GM18507 (cell line): ENCODE measurements at places on chromosomes 13 and 19.

- DNase-seq = no peak
These were observed 75.7 kb downstream of the DPF1 start for GRCh38 chr19:38148337-38148736.

- DNase-seq = no peak
These were observed 5.6 kb downstream of the RPL36 start for GRCh38 chr19:5695649-5696195.

GRCh38 chr13:35332134-35332533, 144.4 kb downstream of the MAB21L1 start:
- no peak for DNase-seq

DNA sequence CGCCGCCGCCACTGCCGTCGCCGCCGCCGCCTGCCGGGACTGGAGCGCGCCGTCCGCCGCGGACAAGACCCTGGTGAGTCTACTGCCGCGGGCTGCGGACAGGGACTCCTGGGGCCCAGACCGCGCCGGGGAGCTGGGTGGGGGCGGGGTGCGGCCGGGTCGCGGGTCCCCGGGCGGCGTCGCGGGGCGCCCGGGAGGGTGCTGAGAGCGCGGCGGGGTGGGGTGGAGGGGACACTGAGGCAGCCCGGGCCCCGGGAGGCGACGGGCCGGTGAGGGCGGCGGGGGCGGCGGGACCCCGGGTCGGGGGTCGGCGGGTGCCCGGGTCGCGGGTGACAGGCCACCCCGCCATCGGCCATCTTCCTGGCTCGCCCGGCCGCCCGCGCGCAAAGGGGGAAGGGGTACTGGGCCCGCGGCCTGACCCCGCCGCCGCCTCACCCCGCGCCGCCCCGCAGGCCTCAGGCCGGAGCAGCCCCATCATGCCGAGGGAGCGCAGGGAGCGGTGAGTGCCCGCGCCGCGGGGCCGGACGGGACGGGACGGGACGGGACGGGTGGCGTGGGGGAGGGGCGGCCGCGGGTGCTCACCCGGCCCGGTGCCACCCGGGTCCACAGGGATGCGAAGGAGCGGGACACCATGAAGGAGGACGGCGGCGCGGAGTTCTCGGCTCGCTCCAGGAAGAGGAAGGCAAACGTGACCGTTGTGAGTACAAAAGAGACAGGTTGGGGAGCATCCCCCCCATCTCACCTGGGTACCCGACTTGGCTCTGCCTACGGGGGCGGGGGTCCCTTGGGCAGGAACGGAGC, 489 bp downstream of the CCNE1 start:
- no peak for DNase-seq

GRCh38 chr13:44093607-44094564, 214.2 kb downstream of the LACC1 start:
- no peak for DNase-seq

- no peak for DNase-seq
These were observed 48.1 kb downstream of the TNFRSF19 start for GRCh38 chr13:23618341-23618740.

- no peak for DNase-seq
These were observed 599 bp downstream of the ZNF331 start for GRCh38 chr19:53538378-53539109.

- DNase-seq = peak; percentile 22
These were observed 801 bp downstream of the KCTD12 start for GRCh38 chr13:76885203-76886004.

DNA sequence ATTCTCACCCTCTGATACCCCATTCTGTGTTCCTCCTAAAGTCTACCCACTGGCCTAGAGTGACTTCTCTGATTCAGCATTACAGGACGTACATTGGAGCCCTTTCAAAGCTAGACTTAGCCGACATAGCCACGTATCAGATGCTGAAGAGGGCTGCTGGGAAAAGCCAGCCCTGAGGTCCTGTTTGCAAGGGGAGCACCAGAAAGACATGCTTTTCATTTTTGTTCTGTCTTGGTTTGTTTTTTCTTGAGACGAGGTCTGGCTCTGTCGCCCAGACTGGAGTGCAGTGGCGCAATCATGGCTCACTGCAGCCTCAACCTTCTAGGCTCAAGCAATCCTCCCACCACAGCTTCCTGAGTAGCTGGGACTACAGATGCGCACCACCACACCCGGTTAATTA, 6.3 kb upstream of the ZSWIM4 start:
- no peak for DNase-seq

GRCh38 chr19:30855442-30855841, 483.3 kb downstream of the ZNF536 start:
- no peak for DNase-seq

DNA sequence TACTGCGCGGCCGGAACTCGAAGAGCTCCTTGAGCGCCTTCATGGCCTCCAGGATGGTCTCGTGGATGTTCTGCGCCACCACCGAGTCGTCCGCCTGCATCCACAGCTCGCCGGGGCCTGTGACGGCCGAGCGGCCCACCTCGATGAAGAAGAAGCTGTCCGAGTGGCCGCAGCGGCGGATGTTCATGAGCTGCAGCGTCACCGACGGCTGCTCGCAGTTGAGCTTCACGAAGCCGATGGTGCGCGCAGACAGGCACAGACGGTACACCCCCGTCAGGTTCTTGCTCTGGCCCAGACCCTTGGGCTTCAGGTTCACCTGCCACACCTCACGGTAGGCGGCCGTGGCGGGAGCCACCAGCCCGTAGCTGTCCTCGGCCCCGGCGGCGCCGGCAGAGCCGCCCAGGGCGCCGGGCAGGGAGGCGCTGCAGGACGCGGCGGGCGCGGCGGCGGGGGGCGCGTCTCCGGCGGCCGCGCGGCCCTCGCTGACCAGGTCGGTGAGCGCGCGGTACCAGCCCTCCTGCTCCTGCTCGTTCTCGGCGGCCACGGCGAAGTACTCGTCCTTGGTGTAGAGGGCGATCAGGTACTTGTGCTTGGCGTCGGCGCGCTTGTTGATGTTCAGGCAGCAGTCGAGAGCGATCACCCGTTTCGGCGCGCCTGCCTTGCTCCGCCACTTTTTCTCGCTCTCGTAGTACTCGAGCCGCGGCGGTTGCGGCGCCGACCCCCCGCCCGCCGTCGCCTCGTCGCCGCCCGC, 1.1 kb downstream of the IRS2 start:
- DNase-seq = no peak

- no peak for DNase-seq
These were observed 427 bp downstream of the PLPPR3 start for GRCh38 chr19:821231-821824.

GRCh38 chr13:46340011-46340410, 47.0 kb downstream of the RUBCNL start:
- no peak for DNase-seq

GRCh38 chr13:112683581-112683980, 6.3 kb upstream of the ATP11A start:
- DNase-seq = no peak

DNA sequence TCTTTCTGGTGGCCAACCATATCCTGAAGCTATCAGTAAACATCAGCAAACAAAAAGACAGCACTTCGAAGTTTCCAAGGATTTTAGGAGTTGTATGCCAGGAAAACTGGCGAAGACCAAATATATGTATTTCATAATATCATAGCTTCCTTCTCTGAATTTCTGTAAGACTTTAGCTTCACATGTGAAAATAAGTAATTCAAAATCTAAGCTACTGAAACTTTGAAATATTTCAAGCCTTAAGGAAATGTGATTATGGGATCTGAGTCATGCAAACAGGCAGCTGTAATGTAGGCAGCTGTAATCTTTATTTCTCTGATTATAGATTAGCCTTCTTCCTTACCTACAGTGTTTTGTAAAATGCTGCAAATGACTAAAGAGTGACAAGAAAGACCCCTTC, 70.7 kb upstream of the ANKRD10 start:
- DNase-seq = no peak

DNA sequence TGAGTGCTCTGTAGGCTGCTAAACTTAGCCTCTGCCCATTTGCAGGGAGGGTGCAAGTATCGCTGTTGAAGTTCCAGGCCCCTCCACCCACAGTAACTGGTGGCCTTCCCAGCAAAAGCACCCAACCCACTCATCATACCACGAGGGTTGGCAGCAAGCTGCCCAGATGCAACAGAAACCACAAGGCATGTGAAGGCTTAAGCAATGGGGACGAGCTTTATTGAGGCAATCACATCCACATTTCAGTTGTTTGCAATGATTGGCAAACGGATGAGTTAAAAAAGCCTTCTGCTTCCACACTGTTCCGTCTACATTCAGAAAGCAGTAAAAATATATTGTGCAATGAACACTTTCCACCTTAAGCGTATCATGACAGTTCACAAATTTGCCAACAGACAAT, 10.3 kb downstream of the GJB6 start:
- no peak for DNase-seq

GRCh38 chr13:95540888-95541287, 11.6 kb upstream of the CLDN10 start:
- no peak for DNase-seq

GRCh38 chr13:111401755-111402154, 81.3 kb downstream of the TEX29 start:
- DNase-seq = no peak

- DNase-seq = no peak
These were observed 42.4 kb upstream of the ZNF737 start for GRCh38 chr19:20607943-20608342.

GRCh38 chr13:22121146-22121739, 450.4 kb downstream of the FGF9 start:
- DNase-seq = no peak

DNA sequence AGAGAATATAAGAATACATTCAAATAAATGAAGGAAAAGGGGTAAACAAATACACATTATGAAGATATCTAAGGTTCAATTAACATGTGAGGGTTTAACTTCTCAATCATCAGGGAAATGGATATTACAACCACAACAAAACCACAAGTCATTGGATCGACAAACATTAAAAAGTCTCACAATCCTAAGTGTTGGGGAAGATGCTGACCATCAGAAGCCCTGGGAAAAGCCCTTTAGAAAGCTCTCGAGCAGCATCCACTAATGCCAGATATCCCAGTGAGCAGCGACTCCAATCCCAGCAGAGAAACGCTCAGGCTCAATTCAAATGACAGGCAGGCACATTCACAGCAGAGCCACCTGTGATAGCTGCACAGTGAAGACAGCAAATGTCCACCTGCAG, 3.1 kb downstream of the TPRX1 start:
- DNase-seq = no peak

DNA sequence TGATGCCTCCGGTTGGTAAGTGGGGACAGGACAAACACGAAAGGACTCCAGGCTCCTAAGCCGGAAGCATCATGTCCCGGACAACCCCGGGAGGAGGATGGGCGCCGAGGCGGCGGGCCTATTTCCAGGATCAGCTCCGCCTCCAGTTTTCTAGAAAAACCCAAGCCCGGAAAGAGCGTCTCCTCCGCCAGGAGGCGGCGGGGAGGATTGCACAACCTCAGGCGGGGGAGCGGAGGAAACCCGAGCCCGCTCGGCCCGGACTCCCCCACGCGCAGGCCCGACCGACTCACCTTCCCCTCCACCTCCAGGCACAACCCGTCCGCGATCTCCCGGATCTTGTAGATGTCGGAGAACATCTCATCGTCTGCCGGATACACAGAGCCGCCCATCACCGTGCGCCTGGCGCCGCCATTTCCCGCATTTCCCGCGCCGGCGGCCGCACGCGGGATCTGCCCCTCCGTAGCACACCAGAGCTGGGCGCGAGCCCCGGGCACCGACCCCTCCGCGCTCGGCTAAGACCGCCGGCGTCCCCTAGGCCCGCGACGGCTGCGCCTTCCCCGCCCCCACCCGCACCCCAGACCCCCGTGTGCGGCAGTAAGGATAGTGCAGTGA, 455 bp downstream of the TPT1 start:
- no peak for DNase-seq

DNA sequence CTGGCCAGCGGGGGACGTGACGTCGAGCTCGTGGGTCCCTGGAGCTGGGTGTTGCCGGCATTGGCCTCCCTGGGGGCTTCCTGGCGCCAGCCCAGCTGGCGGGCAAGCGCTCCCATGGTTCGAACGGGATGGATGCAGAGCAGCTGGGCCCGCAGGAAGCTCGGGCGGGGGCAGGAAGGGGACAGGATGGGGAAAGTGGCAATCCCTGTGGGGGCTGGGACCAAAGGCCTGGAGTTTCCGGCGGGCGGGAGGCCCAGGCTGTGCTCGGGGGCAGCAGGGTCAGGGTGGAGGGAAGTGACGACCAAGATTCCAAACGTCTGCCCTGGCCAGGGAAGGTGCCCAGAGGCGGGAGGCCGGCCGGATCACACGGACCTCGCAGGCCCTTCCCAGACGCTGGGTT, 19.3 kb downstream of the PALM start:
- DNase-seq = no peak

DNA sequence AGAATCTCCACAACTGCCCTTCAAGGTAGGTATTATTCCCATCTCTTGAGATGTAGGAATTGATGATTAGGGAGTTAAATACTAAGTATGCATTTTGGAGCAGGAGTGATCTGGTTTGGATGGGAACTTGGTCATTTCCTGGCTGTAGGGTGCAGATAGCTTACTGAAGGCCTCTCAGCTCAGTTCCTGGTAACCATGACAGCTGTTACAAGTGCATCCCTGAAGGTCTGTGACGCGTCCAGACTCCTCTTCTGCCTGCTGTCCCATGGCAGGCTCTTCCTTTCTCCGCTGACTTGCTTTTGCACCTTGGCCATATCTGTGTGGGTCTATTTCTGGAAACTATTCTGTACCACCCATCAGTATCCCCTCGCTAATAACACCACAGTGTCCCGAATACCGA, 387.8 kb downstream of the ZNF536 start:
- no peak for DNase-seq

DNA sequence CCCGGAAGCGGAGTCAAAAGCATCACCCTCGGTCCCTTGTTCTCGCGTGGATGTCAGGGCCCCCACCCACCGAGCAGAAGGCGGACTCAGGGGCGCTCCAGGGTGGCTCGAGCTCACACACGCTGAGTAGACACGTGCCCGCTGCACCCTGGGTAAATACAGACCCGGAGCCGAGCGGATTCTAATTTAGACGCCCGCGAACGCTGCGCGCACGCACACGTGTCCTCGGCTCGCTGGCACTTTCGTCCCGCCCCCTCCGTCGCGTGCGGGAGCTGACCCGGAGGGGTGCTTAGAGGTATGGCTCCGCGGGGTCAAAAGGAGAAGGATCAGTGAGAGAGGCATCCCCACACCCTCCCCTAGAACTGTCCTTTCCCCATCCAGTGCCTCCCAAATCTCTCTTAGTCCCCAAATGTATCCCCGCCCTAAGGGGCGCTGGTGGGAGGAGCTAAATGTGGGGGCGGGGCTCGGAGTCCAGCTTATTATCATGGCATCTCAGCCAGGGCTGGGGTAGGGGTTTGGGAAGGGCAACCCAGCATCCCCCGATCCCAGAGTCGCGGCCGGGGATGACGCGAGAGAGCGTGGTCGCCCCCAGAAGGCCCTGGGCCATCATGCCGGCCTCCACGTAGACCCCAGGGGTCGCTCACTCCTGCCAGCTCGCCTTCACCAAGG, 451 bp upstream of the ICAM5 start:
- no peak for DNase-seq

- no peak for DNase-seq
These were observed 9.7 kb upstream of the C19orf12 start for GRCh38 chr19:29724746-29725145.

DNA sequence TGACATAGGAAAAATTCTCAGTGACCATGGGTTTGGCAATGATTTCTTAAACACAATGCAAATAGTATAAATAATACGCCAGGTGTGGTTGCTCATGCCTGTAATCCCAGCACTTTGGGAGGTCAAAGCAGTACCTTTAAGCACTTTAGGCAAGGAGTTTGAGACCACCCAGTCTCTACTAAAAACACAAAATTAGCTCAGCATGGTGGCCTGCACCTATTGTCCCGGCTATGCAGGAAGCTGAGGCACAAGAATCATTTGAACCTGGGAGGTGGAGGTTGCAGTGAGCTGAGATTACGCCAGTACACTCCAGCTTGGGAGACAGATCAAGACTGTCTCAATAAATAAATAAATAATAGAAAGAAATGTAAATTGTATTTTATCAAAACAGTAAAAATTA, 356.5 kb upstream of the SLITRK6 start:
- no peak for DNase-seq
